Mucosa of gallbladder (tissue), 1 donor: ENCODE measurements at places on chromosomes 16 and 17.
A peak's percentile ranks its signal among the peaks of the same experiment; 100 is the strongest.

GRCh38 chr16:50573279-50573678, 25.1 kb downstream of the NKD1 start:
- no peak for DNase-seq

DNA sequence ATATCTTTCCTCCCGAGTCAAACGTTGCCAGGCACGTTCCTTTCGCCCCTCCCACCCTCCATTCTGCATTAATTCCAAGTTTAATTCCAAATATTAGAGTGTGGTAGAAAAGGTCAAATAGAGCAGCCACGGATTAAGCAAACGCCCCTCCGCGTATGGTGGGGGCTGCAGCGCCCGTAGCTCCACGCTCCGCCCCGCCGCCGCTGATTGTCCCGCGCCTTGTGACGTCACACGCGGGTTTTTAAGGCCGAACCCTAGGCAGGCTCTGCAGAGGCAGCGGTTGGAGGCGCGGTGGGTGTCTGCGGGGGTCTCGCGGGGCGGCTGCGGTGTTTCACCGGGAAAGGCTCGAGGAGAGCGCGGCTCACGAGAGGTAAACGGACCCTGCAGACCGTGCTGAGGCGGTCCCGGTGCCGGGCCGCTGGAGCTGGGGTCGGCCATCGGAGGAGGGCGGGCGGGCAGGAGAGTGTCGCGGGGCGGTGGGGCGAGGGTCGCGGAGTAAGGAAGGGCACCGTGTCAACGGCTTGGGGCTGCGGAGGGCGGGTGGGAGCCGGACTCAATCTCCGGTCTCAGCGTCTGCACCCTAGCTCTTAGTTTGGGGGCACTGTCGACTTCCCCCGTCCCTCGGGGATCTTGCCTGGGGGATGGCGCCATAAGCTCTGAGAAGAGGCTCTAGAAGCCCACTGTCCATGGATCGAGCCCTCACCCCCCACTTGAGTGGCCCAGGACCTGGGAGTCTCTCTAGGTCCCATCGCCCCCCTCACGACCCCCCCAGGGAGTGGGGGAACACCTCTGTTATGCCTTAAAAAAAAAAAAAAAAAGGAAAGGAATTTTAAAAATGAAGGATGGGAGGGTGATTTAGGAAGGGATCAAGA, at the start of gene ARL4D:
ARL4D (plus strand) TSS at position 270 of the 872 bp plus-strand sequence. CDS start 740 bp downstream, outside the sequence.
- peak; percentile 88 for DNase-seq

DNA sequence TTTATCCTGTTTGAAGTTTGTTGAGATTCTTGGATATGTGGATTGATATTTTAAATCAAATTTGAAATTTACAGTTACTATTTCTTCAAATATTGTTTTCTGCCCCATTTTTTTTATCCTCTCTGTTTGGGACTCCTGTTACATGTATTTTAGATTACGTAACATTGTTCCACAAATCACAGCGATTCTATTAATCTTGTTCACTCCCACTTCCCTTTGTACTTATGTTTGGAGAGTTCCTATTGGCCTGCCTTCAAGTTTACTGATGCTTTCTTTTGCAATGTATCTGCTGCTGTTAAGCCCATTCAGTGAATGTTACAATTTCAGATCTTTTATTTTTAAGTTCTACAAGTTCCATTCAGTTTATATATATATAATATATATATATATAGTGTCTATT, 288.3 kb upstream of the TNRC6C start:
- no peak for DNase-seq

- DNase-seq: no peak
Measured at GRCh38 chr16:81216706-81217105, 21.8 kb upstream of the BCO1 start.

DNA sequence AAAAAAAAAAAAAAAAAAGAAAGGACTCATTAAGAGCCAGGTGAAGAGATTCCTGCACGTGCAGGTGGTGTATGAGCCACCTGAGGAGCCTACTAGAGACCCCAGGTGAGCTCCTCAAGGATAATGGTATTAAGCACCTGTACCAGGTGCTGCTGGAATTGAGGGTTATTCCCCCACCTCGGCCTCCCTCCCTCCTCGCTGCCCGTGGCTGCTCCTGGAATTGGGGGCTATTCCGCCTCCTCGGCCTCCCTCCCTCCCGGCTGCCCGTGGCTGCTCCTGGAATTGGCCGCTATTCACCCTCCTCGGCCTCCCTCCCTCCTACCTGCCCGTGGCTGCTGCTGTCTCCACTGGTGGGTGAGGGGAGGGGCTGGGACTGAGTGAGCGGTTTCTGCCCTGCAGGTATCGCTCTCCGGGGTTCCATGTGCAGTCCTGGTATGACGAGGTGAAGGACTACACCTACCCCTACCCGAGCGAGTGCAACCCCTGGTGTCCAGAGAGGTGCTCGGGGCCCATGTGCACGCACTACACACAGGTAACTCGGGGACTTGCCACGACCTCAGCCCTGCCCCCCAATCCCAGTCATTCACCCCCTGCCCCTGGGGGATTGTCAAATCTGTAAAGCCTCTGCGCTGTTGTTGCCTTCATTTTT, 29.3 kb downstream of the CRISPLD2 start:
- DNase-seq: no peak

- no peak for DNase-seq
Measured at GRCh38 chr16:72985148-72985941, 62.6 kb downstream of the ZFHX3 start.

DNA sequence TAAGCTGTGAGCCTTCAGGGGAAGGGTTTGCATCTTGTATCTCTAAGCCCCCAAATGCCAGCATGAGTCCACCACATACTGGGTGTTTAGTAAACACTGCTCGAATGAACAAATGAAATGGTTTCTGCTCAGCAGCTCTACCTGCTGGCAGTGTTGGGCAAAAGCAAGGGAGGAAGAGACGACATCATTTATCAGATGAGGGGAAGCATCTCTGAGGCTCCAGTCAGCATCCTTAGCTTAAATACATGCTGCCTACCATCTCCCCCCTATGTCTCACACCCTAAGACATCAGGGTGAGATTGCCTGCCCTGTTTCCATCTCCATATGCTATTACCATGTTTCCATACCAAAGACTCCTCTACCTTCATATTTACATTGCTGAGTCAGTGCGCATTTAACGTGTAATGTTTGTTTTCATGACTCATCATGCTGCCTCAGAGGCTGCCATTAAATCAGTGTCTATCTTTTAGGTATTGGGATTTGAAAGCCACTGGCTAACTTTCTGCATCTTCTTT, 379.8 kb downstream of the UTP18 start:
- no peak for DNase-seq
